ENCODE measurements at places on chromosomes 7 and 10.

- no peak for DNase-seq
Observed at GRCh38 chr10:73590881-73591799, at the start of gene USP54. Gene USP54 (minus strand): TSS chr10:73591342. CDS start chr10:73575658, 15,684 bp downstream.

GRCh38 chr10:97292862-97293198 lies 393 bp upstream of the ARHGAP19 start:
- no peak for DNase-seq

DNA sequence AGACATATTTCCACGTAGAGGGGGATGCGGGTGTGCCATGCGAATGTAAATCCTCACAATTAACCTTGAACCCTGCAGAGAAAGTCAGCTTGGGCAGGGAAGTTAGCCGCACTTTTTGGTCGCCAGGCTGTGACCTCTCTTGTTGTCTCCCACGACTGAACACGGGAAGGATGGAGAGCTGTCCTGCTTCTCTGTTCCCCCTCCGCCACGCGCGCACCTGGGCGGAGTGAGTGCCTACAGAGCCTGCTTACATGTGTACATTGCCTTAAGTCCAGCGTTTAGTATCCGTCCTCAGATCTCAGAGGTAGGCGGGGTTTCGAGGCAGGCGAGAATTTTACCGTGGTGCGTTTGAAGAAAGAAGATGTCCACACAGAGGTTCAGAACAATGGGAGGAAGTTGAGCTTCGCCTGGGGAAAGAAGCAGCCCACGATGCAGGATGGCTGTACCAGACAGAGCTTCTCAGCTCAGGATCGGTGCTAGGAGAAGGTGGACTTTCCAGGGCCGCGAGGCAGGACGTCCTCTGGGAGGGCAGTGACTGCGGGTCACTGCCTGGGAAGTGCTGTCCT lies 482 bp upstream of the ERCC6 start:
- DNase-seq = no peak

- DNase-seq = no peak
Observed at GRCh38 chr10:80466724-80467326, 12.7 kb downstream of the TSPAN14 start.

Measured in activated naive CD8-positive, alpha-beta T cell treated with anti-CD3 and anti-CD28 coated beads, Interleukin-2, amount 50 U/mL, for 16 hours (primary cell).